ENCODE measurements at places on chromosomes 5 and 9. TPM values are rescaled to one million over a fixed set of nuclear protein-coding genes. Genes with fewer than 3 reads are reported as not detected.

Gene VLDLR
- 20.3 TPM for total RNA-seq

- no peaks in the 10 kb centered on the region for H3K36me3 ChIP-seq
- peaks cover 3% of the 10 kb centered on the region for H3K27me3 ChIP-seq
- no peak for DNase-seq
Measured at GRCh38 chr5:57007344-57007743, 55.4 kb upstream of the MIER3 start.

Gene FAXDC2
- 2.9 TPM for total RNA-seq

DNA sequence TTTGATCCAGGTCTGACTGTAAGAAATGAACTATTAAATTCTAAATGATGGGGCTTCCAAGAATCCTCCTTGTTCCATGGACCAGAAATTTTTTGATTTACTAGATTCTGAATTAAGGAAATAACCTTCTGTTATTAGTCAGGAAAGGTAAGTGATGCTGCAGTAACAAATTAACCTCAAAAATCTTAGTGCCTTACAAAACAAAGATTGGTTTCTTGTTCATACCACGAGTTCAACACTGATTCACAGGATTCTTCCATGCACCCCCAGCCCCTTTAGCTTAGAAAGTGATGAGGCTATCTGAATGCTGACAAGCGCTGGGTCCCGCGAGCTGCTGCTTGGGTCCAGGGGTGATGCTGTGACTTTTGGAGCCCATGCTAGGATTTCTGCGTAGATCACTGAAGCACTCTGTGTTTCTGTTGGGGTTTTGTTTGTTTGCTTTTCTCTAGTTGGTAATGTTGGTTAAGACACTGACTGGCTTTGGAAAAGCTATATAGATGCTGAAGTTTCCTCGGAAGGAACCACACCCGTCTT is 52.3 kb downstream of the COL15A1 start:
- H3K27ac ChIP-seq, result no peak overlapping the region
- no peak for DNase-seq
- H3K4me1 ChIP-seq, result peaks cover 17% of the 10 kb centered on the region

Gene TSLP
- not detected for total RNA-seq

Gene GZMA
- total RNA-seq, result not detected

Gene RECK
- 9.5 TPM for total RNA-seq

- DNase-seq, result no peak
- no peaks in the 10 kb centered on the region for H3K27me3 ChIP-seq
- H3K36me3 ChIP-seq, result no peaks in the 10 kb centered on the region
- no peak overlapping the region for H3K27ac ChIP-seq
- H3K4me1 ChIP-seq, result no peaks in the 10 kb centered on the region
Measured at GRCh38 chr9:106528158-106528557, 334.8 kb upstream of the ZNF462 start.

Gene SLC34A3
- not detected for total RNA-seq

GRCh38 chr5:132064738-132065331 is 4.4 kb downstream of the IL3 start:
- no peaks in the 10 kb centered on the region for H3K27me3 ChIP-seq
- H3K27ac ChIP-seq, result no peak overlapping the region
- H3K4me3 ChIP-seq, result no peak overlapping the region
- DNase-seq, result peak; percentile 90

GRCh38 chr9:7375013-7375511 is 424.5 kb downstream of the DMAC1 start:
- no peak overlapping the region for H3K27ac ChIP-seq
- H3K36me3 ChIP-seq, result peaks cover 2% of the 10 kb centered on the region
- H3K4me3 ChIP-seq, result no peak overlapping the region
- no peaks in the 10 kb centered on the region for H3K27me3 ChIP-seq

GRCh38 chr5:18159331-18159730 is 525.1 kb downstream of the TAF11L14 start:
- no peak overlapping the region for H3K4me3 ChIP-seq
- H3K4me1 ChIP-seq, result no peaks in the 10 kb centered on the region
- peaks cover 6% of the 10 kb centered on the region for H3K36me3 ChIP-seq
- no peaks in the 10 kb centered on the region for H3K27me3 ChIP-seq
- H3K27ac ChIP-seq, result no peak overlapping the region

DNA sequence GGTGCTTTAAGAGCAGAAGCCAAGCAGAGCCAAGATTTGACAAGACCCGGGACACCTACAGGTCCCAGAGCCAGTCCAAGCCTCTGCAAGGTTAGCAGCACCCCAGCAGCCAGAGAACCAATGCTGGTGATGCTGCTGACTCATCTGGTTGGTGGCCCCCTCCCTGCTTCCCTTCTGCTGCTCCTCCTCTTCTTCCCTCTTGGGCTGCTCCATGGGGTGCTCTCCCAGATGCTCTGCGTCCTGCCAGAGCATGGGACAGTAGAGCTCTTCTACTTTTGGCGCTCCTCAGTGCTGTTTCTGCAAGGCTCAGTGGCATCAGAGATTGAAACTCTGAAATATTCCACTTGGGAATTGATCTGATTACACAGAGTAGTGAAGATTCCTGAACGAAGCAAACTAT is 76.1 kb upstream of the SAP30L start:
- DNase-seq, result no peak
- H3K4me1 ChIP-seq, result peaks cover 26% of the 10 kb centered on the region
- H3K4me3 ChIP-seq, result no peak overlapping the region
- no peaks in the 10 kb centered on the region for H3K27me3 ChIP-seq

- H3K27me3 ChIP-seq, result peaks cover 53% of the 10 kb centered on the region
- no peak overlapping the region for H3K27ac ChIP-seq
Measured at GRCh38 chr5:180665682-180666404, 16.4 kb upstream of the FLT4 start.

DNA sequence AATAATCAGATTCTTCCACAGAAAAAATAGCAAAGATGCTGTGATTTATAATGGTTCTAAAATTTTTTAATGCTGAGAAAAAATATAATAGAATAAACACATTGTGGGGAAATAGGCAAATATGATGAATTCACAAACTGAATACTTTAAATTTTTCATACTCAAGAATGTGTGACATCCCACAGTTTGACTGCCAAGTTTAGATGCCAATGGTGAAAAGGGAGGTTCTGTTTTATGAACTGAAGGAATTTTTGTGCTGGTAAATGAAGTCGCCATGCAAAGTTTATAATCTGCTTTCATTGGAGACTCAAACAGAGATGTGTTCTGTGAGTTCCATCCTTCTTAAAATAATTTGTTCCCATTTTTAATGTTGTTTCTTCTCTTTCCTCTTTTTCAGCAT is 367.5 kb upstream of the ADAMTS16 start:
- H3K36me3 ChIP-seq, result no peaks in the 10 kb centered on the region
- no peak overlapping the region for H3K27ac ChIP-seq
- DNase-seq, result no peak
- H3K4me1 ChIP-seq, result no peaks in the 10 kb centered on the region

GRCh38 chr5:115351356-115352195 is 55.1 kb upstream of the CCDC112 start:
- H3K4me3 ChIP-seq, result no peak overlapping the region
- H3K27me3 ChIP-seq, result no peaks in the 10 kb centered on the region
- H3K27ac ChIP-seq, result no peak overlapping the region
- DNase-seq, result no peak
- H3K36me3 ChIP-seq, result peaks cover 3% of the 10 kb centered on the region

Gene TAF11L5
- not detected for total RNA-seq

- no peak overlapping the region for H3K27ac ChIP-seq
- H3K36me3 ChIP-seq, result peaks cover 22% of the 10 kb centered on the region
- H3K27me3 ChIP-seq, result no peaks in the 10 kb centered on the region
Measured at GRCh38 chr5:97162045-97162444, 19.6 kb upstream of the LIX1 start.

DNA sequence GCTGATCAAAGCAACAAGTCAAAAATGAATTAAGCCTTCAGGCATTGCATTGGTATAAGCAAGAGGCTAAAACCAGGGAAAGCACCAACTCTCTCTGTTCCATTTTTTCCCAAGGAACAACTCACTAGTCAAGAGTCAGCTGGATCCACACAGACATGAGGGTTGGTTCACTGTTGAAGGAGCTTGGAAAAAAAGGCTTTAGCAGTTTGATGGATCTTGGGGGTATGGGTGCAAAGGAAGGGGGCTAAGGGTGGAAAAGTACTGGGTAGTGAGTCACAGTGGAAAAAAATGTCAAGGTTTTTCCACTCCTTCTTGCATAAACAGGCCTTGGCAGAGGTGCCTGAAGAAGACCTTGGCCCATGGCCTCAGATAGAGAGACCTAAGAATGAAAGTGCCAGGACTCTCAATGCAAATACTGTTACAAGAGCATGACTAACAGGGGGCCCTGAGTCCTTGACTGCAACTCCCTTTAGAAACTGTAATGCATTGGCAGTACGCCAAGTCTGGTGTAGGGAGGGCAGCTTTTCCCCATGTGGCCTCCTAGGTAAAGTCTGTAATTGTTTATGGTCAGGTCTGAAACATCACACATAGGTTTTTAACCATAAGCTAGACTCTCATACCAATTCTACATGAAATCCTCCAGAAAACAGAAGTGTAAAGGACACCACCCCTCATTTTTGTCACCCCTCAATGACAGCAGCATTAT is 23.7 kb downstream of the ACTL7A start:
- H3K4me1 ChIP-seq, result no peaks in the 10 kb centered on the region
- no peak overlapping the region for H3K4me3 ChIP-seq
- H3K36me3 ChIP-seq, result peaks cover 24% of the 10 kb centered on the region
- H3K27ac ChIP-seq, result no peak overlapping the region

DNA sequence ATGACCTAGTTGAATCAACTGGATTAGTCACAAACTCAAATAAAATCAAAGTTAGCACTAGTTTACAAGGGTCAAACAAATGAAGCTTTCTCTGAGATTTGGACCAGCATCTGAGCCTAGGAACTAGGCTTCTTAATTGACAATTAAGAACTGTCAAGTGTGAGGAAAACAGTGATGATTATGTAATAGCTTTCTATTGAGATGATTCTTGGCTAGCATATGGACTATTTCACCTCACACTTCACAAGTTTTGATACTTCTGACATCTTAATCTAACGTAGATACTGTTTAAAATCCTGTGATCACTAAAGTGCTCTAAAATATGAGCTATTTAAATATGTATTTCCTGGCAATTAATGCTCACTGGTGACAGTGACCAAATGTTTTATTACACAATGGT is 542.9 kb downstream of the EFNA5 start:
- H3K27me3 ChIP-seq, result no peaks in the 10 kb centered on the region
- no peaks in the 10 kb centered on the region for H3K4me1 ChIP-seq
- DNase-seq, result no peak
- H3K4me3 ChIP-seq, result no peak overlapping the region
- H3K27ac ChIP-seq, result no peak overlapping the region

DNA sequence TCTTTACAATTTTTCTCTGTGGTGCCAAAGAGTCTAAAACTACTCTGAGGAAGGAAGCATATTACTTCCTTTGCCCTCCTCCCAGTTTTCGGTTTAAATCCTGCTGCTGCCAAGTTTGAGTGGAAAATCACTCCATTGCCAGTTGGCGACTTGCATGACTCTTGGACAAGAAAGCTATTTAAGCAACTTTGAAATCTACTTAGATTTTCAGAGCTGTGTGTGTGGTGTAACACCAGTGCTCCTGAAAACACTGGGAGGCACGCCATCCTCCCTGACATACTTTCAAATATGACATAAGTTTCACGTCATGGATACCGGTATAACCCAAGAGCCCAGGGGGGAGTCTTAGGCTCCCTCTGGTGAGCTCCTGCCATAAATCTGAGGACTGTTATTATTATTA is 83.5 kb upstream of the RIOK2 start:
- no peaks in the 10 kb centered on the region for H3K27me3 ChIP-seq
- DNase-seq, result no peak
- H3K4me1 ChIP-seq, result no peaks in the 10 kb centered on the region

DNA sequence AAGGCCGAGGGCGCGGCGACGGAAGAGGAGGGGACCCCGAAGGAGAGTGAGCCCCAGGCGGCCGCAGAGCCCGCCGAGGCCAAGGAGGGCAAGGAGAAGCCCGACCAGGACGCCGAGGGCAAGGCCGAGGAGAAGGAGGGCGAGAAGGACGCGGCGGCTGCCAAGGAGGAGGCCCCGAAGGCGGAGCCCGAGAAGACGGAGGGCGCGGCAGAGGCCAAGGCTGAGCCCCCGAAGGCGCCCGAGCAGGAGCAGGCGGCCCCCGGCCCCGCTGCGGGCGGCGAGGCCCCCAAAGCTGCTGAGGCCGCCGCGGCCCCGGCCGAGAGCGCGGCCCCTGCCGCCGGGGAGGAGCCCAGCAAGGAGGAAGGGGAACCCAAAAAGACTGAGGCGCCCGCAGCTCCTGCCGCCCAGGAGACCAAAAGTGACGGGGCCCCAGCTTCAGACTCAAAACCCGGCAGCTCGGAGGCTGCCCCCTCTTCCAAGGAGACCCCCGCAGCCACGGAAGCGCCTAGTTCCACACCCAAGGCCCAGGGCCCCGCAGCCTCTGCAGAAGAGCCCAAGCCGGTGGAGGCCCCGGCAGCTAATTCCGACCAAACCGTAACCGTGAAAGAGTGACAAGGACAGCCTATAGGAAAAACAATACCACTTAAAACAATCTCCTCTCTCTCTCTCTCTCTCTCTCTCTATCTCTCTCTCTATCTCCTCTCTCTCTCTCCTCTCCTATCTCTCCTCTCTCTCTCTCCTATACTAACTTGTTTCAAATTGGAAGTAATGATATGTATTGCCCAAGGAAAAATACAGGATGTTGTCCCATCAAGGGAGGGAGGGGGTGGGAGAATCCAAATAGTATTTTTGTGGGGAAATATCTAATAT is 58.1 kb downstream of the BASP1 start:
- peaks cover 20% of the 10 kb centered on the region for H3K36me3 ChIP-seq

DNA sequence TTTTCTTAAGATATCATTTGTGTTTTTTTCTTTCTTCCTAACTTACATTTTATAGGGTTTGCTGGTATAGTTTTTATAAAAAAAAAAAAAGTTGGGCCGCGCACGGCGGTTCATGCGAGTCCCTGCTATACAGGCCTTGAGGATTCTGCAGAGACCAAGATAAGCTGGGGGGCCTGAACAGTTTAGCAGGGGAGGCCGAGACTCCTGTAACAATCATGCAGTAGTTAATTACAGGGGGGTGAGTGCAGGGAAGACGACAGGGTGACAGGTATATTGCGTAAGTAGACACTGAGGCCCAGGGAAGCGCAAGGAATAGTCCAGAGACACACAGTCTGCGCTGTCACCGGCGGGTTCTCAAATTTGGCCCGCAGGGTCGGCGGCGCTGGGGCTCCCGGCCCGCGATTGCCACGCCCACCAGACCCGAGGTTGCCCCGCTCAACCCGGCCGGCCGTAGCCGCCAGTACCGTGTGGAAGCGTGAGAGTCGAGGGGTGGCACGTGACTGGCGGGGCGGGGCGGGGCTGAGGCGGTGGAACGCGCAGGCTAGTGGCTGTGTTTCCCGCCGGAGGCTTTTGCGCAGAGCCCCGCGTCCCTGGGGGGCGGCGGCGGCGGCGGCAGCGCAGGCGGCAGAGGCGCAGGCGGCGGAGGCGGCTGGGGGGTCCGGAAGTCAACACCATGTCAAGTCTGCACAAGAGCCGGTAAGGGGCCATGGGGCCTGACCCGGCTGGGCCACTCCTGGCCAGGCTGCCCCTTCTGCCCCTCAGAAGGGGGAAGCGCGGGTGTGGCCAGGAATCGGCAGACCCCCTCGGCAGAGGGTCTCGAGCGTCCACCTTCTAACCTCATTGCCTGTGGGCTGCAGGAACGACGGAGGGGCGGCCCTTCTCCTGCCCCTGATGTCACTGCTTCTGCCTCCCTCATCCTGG is at the start of gene TBC1D13:
TBC1D13 (plus strand) TSS at position 573 of the 921 bp plus-strand sequence; CDS start at position 674, 101 bp downstream.
- H3K4me3 ChIP-seq, result peak within 1 kb of the TSS; percentile 94
- no peaks in the 10 kb centered on the region for H3K36me3 ChIP-seq
- peak; percentile 85 for DNase-seq
- H3K27ac ChIP-seq, result peak within 1 kb of the TSS; percentile 96
- H3K27me3 ChIP-seq, result no peaks in the 10 kb centered on the region
- peaks cover 15% of the 10 kb centered on the region for H3K4me1 ChIP-seq

- H3K4me1 ChIP-seq, result no peaks in the 10 kb centered on the region
- H3K36me3 ChIP-seq, result no peaks in the 10 kb centered on the region
- H3K4me3 ChIP-seq, result no peak overlapping the region
- no peaks in the 10 kb centered on the region for H3K27me3 ChIP-seq
- DNase-seq, result no peak
Measured at GRCh38 chr9:18385696-18386490, 88.1 kb upstream of the ADAMTSL1 start.

GRCh38 chr9:120863833-120864232 is 13.2 kb downstream of the PHF19 start:
- H3K27me3 ChIP-seq, result no peaks in the 10 kb centered on the region
- no peak overlapping the region for H3K4me3 ChIP-seq
- peaks cover 18% of the 10 kb centered on the region for H3K36me3 ChIP-seq
